ENCODE measurements at places on chromosomes 11 and 22.

DNA sequence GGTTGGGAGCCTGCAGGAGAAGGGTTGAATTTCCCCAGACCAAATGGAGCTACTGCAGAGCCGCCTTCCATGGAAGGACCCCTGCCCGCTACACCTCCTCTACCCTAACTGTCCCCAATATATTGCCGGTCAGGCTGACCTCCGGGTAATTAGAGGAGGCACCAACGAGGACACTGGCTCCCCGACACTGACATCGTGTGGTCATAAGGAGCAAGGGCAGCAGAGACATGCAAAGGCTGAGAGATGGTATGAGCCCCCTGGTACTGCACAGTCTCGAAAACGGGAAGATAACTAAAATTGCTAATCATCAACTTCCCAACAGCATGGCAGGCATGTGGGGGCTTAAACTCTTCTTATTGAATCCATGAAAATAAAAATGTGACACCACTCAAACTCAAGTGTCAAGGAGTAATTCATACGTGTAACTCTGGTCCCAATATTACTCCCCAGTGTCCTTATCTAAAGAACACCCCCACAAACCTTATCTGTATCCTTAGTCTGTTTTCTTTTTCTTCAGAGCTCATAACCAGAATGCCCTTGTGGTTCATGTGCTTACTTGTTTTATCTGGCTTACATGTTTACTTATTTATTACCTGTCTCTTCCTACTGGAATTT is 4.4 kb downstream of the CAVIN3 start:
- peak; percentile 73 for DNase-seq

DNA sequence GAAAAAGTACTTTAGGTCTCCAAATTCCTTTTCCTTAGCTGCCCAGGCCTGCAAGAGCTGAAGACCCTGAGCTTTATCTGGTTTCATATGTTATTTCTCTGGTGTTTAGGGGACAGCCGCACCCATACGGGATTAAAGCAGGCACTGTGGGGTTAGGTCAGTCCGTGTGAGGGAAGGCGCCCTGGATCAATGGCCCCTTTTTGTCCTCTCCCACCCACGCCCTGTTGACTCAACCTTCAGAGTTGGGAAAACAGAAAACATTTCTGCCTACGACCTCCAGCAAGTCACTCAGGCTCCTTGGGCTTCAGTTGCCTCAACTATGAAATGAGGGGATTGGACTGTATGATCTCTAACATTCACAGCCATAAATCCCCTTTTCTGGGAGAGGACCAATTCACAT is 55.2 kb upstream of the BARX2 start:
- no peak for DNase-seq

GRCh38 chr11:56885854-56886253 is 102.9 kb upstream of the OR5AK2 start:
- no peak for DNase-seq

DNA sequence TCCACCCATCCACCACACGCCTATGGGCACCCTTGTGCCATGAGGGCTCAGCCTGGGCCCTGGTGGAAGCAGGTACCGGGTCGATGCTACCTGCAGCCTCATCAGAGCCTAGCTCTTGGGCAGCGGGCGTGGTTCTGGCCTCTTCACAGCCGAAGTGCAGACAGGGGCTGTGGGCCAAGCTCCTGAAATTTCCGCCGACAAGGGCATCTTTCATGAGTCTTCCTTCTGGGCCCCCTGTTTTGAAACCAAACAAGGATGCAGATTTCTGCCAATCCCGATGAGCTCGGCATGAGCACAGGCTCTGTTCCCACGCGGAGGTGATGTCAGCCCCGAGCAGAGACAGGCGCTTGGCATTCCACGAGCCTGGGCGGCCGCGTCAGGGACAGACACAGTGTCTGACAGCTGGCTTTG is 22.6 kb upstream of the MGAT3 start:
- DNase-seq: no peak

DNA sequence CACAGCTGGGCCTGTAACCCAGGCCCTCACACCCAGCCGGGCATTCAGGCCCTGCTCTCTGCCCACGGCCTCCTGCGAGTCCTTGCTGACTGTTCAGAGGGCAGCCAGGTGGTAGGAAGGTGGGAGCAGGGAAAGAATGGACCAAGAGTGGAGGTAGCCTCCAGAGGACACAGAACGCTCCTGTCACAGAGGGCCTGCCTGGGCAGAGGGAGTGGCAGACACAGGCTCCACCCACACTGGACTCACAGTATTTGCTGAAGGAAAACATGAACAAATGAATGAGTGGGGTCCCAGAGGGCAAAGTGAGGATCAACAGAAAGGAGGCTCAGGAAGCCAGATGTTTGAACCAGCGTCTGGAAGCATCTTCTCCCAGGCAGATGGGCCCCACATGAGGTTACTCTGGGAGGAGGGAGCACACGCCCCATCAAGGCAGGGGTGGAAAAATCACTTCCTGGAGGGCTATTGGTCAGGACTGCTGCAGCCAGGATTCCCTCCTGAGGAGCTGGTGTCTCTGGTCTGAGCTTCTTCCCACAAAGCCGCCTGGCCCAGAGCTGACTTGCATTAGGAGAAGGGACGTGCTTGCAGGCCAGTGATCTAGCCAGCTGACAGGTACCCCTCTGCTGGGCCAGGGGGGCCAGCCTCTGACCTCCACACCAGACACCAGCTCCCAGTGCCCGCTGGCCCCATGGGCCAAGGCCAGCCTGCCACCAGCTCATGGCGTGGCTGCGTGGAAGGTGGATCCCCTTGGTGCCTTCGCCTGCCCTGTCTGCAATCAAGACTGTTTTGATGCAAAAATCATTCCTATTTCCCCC is 84.0 kb downstream of the THAP12 start:
- DNase-seq: no peak

Data from erythroblast (primary cell).